T1000 (cell line): ENCODE measurements at places on chromosomes 3 and 15.

DNA sequence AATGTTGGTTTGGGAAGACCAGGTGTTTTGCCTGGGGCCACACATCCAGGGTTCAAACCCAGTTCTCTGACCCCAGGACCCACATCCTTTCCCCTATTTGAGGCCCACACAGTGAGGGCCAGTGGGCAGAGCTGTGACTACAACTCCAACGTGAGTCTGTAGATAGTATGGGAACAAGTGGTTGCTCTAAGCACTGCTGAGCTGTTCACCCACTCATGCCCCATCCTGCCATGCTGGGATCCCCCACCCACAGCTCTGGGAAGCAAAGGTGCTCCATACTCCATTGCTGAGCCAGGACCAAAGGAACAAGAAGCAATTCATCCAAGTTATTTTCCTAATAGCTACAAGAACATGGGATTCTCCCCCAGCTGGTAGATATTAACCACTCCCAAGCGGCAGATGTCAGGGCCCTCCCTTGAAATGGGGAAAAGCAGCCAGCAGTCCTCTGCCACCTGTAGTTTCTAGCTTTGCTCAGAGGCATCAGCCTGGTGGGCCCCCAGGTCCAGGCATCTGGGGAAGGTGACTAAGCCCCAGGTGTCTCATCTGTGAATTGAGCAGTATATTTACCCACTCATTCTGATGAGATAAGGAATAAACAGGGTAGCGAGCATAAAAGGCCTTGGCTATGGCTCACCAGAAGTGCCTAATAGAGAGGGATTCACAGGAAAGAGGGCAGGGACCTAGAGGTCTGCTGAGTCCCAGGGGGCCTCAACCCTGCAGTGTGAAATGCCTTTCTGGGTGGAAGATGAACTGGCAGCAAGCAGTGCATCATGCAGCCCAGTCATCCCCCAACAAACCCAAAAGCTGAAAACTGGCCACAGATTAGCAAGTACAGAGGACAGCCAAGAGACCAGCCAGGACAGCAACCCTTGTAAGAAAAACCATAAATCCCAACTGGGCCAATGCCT is 33.4 kb downstream of the POC1A start:
- no peak for DNase-seq

GRCh38 chr15:39646425-39646824 is 65.5 kb downstream of the THBS1 start:
- no peak for DNase-seq

DNA sequence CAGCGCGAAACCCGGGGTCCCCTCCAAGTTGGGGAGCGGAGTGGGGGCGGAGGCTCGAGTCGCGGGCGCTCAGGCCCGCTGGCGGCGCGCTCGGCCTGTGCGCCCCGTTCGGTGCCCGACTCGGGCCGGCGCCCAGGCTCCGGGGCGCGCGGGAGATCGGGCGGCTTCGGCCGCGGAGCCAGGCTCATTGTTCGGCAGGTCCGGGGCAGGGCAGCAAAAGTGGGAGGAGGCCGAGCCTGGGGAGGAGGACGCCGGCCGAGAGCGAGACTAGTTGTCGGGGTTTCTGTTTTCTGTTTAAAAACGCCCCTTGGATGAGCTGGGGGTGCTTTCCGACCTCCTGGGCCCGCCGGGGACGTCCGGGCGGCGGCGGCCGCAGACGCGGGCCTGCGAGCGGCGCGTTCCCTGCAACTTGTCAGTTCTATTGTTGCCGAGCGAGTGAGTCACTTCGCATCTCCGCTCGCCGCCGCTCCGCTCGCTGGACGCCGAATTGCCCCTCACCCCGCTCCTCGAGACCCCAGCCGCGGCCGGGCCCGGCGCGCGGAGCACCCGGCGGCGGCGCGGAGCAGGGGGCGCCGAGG is 676 bp downstream of the TCF12 start:
- DNase-seq = peak; percentile 36

DNA sequence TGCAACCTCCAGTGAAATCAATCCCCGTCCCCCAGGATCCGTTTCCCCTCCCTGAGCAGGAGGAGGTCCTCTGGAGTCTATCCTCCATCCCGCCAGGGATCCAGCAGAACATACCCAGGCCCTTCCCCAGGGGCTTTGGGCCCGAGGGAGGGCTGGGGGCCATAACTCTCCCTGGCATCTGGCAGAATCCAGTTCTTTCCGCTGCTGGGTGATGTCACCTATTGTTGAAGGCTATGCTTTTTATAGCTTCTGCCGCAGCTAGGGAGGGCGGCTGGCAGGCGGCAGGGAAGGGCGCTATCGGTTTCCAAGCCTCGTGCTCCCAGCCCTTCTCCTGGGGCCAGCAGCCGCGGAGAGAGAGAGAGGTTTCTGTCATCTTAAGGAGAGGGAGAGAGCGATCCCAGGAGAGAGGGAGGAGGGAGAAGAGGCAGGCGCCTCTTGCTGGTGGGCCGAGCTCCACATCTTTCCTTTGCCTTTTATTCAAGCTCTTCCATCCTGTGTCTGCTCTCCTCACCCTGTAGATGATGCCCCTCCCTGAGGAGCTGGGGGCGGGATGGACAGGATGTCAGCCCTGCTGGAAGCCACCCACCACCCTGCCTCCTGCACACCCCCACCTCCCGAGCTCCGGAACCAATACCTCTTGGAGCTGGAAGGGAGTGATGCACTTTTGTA is 120.1 kb downstream of the ANP32A start:
- DNase-seq = no peak

GRCh38 chr3:195203606-195204005 is 67.4 kb downstream of the XXYLT1 start:
- DNase-seq = no peak

DNA sequence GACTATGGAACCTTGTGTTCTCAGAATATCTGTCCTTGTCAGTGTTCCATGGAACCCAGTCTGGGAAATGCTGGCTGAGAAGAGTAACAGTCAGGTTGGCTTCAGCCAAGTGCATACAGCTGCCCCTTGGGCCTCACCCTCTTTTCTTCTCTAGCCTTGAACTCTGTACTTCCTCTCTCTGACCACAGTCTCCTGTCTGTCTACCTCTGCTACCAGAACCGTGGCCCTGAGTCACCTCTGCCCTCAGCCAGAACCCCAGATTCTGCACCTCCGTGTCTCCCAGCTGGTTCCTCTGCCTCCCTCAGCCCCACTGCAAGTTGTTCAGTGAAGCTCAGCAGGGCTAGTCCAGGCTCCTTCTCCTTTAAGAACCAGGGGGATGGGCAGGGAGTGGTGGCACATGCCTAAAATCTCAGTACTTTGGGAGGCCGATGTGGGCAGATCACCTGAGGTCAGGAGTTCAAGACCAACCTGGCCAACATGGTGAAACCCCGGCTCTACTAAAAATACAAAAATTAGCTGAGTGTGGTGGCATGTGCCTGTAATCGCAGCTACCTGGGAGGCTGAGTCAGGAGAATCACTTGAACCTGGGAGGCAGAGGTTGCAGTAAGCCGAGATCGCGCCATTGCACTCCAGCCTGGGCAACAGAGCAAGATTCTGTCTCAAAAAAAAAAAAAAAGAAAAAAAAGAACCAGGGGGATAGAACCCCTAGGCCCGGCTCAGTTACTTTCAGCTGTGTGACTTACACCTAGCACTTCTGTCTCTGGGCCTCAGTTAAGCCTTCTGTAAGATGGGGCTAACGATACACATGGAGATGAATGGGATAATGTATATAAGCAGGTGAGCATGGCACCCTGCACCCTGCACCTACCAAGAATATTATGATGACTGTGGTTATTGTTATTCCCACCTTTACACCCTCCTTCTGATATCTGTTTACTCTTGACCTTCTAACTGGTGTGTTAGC is 24.3 kb upstream of the TATDN2 start:
- DNase-seq = no peak

GRCh38 chr3:29335943-29336342 is 55.1 kb downstream of the RBMS3 start:
- DNase-seq = no peak

DNA sequence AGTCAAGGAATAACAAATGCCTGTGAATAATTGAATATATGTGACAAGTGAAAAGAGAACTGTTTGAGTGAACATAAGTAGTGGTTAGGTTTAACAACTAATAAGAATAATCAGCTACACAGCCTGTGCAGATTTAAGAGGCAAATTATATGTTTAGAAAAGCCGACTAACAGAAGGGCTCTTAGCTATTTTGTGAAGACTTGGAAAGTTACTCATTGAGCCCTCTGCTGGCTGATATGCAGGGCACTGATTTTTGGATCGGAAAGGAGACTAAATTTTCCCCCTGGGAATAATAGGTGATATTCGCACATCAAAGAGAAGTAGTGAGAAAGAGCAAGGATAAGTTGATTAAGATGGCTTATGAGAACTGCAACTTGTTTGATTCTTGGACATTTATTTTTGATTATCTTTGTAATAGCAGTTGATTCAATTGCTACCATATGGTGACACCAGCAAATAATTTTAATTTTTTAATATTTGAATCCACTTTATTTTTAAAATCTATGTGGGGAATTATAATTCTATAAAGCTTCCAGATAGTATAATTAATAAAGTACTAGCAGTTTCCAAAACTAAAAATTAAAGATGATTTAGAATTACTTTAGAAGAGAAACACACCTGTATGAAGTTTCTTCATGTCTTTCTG is 156.2 kb downstream of the NLGN1 start:
- no peak for DNase-seq

GRCh38 chr3:20648294-20648693 is 462.3 kb upstream of the SGO1 start:
- DNase-seq = no peak

- no peak for DNase-seq
Observed at GRCh38 chr3:151035072-151035471, 50.4 kb upstream of the MED12L start.

DNA sequence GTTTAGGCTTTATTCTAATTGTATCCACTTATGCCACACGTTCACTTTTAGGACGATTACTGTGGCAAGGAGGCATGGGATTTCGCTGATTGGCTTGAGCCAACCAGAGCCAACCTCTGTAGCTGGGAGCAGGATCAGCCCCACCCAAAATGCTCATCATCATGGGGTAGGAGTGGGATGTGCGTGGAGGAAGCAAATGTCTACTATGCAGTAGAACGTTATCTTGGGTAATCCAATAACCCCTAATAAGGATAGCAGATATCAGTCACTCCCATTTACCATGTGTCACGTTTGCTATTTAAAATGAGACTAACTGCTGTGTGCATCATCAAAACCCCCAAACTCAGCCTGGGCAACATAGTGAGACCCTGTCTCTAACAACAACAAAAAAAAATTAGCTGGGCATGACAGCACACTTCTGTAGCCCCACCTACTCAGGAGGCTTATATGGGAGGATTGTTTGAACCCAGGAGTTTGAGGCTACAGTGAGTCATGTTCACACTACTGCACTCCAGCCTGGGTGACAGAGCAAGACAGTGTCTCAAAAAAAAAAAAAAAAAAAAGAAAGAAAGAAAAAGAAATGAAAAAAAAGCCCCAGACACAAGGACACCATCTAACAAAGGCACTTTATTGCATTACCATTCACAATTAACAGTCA is 17.8 kb upstream of the ITGB5 start:
- DNase-seq = no peak

GRCh38 chr3:5192571-5193365 is 5.3 kb downstream of the EDEM1 start:
- no peak for DNase-seq

- no peak for DNase-seq
Observed at GRCh38 chr15:73457334-73457733, 14.4 kb downstream of the REC114 start.

DNA sequence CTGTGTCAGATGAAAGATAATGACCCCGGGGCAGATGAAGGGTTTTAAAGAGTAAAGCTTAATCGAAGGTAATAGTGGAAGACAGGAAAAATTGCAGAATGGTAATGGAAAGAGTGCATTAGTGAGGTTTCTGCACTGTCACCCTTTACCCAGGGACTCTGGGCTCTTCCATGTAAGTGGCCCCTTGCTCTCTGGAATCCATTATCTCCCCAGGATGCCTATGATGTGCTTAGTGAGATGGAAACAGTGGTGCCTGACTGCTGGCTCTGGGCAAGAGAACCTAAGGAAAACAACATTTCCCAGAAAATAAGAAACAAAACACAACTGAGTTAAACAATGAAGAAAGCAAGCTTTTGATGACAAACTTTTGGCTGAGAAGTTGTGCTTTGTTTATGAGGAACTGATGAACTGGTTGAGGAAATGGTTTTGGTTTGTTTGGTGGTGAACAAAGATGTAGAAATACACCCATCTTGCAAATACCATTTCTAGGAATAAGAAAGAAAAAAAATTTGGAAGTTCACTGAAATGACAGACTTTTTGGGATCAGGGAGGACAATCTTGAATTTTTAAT is 119.9 kb upstream of the RASGRP1 start:
- no peak for DNase-seq

- DNase-seq = no peak
Observed at GRCh38 chr3:183061391-183062172, 37.7 kb downstream of the MCCC1 start.

- no peak for DNase-seq
Observed at GRCh38 chr15:98321896-98322295, 326.4 kb upstream of the IGF1R start.

DNA sequence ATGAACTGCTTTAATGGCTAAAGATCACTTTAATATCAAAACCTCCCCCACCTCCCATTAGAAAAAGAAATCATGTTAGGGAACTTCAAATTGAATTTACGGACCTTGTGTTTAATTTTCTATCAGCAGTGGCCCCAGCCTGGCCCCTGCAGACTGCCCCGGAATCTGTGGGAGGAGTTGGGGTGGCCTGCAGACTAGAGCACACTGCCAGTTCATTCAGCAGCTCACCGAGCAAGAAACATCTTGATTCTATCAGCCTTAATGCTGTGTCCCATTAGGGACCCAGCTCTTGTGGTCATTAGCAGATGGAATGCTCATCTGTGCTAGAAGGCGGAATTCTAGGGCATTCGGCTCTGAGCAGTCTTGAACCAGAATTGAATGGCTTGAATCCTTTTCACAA is 54.2 kb downstream of the FLNB start:
- no peak for DNase-seq

- DNase-seq = no peak
Observed at GRCh38 chr15:87816016-87816415, 440.5 kb downstream of the NTRK3 start.

DNA sequence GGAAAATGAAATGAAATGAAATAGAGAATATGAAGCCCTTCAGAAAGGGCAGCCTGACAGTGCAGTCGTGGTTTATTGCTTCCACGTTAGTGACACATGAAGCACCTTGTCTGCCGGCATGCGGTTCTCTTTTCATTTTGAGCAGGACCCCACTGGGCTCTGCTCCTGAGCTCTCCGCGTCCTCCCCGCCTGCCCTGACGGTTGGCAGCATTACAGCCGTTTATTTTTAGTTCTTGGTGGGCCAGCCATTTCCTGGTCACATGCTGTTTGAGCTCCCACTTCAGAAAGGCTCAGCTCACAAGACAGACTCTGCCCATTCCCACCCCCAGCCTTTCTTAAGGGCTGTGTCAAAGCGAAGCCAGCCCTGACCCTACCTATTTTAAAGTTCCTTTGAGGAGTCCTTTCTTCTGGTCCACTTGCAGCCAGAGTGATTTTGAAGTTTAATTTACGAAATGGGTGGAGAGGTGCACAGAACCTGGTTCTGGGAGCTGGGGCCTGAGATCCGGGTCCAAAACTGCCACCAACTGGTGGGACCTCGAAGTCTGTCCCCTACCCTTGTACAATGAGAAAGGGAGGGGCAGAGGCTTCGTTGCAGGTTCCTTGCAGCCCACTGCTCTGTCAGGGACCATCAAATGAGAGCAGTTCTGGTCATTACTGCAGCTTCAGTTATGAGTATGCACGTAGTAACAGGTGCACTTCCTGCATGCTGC is 60.1 kb downstream of the MGLL start:
- no peak for DNase-seq

- DNase-seq = no peak
Observed at GRCh38 chr3:132444383-132444782, 27.1 kb downstream of the DNAJC13 start.
